ENCODE measurements at places on chromosomes 12 and 14.

DNA sequence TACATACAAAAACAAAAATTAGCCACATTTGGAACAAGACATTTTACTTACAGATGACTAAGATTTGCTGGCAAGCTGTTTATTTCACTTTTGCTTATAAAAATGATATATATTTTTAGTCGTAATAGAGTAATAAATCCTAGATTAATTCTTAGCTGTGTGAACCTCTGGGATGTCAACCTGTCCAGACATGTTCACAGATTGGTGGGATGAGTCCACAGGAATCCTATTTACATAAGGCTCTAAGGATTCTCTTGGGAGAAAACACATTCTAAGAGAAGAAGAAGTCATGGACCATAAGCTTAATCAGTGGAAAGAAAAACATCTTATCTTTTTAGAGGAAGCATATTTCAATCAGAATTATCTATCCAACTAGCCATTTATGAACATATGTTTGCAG, 797.4 kb downstream of the C12orf50 start:
- no peak for DNase-seq

GRCh38 chr14:22849212-22849819, 12.9 kb downstream of the MMP14 start:
- no peak for DNase-seq

DNA sequence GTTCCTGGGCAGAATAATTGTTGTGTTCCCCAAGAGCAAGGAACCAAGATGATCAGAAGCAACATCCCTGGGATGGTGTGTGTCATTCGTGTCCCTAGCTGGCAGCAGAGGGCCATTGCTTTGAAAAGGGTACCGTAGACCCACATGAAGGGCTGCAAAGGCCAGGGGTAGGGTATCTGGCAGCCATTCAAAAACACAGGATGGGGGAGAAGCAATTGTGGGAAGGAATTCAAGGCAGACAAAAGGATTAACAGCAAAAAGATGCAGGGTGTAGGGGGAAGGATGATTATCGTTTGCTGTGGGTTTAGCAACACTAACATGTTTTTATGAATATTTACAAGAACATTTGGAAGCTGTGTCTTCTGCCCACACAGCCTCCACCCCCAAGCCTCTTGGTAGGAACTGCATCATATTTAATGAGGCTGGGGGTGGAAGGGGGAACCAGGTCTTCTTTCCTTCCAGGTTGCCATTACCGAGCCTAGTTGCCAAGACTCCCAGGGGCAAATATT, 169.0 kb upstream of the G2E3 start:
- DNase-seq, result no peak

DNA sequence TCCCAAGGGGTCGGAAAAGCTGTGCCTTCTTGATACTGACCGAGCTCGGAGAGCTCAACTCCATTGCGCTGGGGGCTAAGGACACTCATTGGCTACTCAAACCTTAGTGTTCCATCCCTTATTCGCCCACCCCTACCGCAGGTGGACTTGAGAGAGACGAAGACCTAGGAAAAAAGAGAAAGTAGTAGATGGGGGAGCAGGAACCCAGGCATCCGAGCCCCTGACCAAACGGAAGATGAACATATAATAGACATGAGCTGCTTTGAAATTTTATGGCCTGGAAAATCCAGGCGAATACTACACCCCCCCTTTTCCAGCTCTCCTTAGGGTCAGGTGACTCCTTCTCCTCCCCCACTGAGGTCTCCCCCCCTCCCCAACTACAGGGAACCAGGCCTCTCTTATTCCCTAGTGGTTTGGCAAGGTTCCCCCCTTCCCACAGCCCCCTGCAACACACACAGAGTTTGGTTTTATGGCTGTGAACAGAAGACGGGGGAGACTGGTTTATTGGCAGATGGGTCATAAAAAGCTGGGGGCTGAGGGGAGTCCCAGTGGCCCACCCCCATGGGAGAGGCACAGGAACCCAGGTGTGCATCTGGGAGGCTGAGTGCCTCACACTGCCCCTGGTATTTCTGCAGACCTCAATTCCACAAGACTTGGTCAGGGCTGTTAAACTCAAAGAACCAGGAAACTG, 1.6 kb downstream of the GDF11 start:
- no peak for DNase-seq

DNA sequence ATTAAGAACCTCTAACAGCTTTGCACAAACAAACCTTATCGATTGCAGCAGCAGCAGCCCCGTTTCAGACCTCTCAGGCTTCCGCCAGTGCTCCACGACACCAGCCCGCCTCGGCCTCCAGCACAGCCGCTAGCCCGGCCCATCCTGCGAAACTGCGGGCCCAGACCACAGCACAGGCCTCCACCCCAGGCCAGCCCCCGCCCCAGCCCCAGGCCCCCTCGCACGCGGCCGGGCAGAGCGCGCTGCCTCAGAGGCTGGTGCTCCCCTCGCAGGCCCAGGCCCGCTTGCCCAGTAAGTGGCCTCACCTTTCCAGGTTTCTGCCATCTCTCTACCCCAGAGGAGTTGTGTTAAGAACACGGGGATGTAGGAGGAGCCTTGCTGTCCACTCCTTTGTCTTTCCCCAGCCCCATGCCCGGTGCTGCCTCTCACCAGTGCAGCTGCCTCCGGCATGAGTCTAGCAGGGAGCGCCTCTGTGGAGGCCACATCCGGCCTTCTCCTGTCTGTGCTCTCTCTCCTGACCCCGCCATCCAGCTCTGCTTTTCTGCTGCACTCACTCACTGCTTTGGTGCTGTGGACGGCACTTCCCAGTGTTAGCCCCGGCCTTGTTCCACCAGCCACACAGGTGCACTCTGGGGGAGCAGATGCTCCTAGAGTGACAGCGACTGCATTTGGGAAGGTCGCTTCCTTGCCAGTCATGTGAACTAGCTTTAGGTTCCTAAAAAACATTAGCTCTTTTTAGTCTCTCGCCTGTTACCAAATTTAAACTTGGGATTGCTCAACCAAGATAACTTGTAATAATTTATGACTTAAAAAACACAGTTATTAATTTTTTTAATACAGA, 71.5 kb downstream of the EP400 start:
- no peak for DNase-seq

DNA sequence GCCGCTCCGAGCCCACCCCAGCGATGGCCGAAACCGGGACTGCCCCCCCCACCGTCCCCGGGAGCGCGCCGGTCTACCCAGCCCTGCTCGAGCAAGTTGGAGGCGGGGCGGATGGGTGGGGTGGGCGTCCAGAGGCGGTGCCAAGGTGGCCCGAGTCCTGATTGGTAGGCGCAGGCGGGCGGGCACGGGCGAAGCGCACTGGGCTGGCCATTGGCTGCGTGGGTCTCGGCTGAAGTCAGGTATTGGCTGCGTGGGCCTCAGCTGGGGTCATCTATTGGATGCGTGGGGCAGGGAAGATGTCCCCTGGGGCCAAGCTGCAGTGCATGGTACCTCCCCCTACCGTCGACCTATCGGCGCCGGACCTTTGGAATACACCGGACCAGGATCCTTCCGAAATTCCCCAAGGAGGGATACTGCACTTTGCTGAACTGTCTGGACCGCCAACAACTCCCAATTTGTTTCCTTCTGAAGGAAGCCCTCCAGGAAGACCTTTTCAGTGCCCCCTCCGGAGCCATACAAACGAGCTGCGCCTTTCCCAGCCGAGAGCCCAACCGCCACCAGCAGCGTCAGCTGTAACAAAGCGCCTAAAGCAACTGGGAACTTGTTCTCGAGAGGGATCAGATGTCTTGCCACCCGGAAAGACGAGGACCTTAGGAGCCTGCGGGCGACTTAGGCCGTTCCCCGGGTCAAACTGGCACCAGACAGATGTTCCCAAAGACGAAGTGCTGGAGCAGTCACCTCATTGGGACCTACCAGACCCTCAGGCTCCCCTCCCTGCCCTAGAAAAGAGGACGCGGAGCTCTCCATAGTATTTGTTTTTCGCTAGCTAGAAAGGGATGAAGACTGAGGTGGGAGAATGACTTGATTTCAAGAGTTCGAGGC, at the start of gene HOMEZ:
TSS of gene HOMEZ (minus strand) at position 113 of the 882 bp plus-strand sequence. CDS start 180 bp downstream, outside the sequence.
- DNase-seq, result peak; percentile 97

GRCh38 chr12:124542021-124542949, 25.1 kb downstream of the NCOR2 start:
- DNase-seq, result peak; percentile 18

- no peak for DNase-seq
Measured at GRCh38 chr14:100733152-100733850, 6.6 kb downstream of the DLK1 start.

GRCh38 chr14:75628816-75629215, 31.9 kb downstream of the ERG28 start:
- DNase-seq, result no peak

GRCh38 chr12:25757037-25757665, 201.3 kb upstream of the RASSF8 start:
- no peak for DNase-seq

DNA sequence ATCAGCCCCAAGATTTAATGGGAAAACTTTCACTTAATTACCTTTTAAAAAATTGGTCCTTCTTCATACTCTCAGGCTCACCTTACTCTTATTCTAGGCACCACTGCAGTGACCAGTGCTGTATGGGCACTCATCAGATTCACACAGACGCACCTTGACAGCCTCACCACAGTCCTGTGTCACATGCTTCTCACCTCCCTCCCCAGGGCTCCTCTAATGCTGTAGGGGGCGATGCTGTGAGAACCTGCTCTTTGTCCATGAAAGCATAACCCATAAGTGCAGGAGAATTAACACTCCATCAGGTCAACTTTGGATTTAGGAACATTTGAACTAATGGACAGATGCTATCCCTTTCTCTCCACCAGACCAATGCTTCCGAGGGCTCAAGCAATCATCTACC, 13.9 kb upstream of the PPP4R3A start:
- DNase-seq, result no peak

DNA sequence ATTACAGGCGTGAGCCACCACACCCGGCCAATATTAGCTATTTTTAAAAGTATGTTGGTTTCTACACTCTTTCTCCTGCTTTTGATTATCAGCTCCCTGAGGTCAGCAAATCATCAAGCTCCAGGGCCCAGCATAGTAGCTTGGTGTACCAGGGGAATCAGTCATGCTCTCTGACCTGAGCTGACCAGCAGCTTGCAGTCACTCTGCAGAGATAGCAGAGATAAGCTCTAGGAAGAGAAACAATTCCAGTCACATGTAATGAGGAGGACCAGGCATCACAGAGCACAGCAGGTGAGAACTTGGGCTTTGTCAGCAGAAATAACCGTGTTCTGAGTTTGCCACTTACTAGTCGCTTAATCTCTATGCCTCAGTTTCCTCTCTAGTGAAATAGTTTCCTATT, 8.5 kb downstream of the PLEKHD1 start:
- DNase-seq, result no peak

GRCh38 chr12:53948650-53949593, 5.8 kb upstream of the HOXC12 start:
- DNase-seq, result peak; percentile 92

DNA sequence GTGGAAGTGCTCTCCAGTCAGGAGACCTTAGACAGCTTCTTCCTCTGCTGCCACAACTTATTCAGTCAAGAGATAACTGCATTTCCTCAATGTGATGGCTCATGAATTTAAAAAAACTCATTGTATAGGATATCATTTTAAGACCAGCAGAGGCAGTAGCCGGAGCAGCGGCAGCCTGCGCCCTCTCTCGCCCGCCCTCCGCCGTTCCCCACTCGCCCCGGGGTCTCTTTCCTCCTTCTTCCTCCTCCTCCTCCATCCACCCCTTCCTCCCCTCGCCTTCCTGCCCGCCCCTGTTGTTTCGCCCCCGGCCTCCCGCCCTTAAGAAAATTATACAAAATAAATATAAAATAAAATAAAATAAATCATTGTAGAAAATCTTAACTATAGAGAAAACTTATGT, 687.6 kb downstream of the FLRT2 start:
- peak; percentile 69 for DNase-seq

GRCh38 chr14:36057452-36058116, 118.9 kb downstream of the PTCSC3 start:
- no peak for DNase-seq

DNA sequence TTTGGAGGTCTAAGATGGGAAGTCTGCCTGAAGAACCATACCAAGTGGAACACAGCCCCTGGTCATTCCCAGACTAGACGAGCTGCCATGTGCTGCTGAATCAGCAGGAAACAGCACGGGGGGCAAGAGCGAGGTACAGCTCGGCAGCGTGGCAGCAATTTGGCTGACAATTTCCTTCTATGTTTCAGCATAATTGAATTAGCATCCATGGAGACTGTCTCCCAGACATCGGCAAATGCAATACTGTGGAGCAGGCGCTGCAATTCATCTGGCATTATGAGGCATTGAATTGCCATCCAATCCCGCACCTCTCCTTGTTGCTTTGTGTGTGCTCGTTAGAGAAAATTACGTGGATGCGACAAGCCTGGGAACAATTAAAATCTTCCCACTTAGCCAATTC, 46.0 kb upstream of the CCDC60 start:
- DNase-seq, result no peak

GRCh38 chr12:96308881-96309280, 91.4 kb downstream of the CDK17 start:
- DNase-seq, result no peak

- no peak for DNase-seq
Measured at GRCh38 chr14:50825307-50825706, 5.7 kb downstream of the NIN start.

- peak; percentile 57 for DNase-seq
Measured at GRCh38 chr14:55819610-55820304, 239.8 kb downstream of the KTN1 start.

DNA sequence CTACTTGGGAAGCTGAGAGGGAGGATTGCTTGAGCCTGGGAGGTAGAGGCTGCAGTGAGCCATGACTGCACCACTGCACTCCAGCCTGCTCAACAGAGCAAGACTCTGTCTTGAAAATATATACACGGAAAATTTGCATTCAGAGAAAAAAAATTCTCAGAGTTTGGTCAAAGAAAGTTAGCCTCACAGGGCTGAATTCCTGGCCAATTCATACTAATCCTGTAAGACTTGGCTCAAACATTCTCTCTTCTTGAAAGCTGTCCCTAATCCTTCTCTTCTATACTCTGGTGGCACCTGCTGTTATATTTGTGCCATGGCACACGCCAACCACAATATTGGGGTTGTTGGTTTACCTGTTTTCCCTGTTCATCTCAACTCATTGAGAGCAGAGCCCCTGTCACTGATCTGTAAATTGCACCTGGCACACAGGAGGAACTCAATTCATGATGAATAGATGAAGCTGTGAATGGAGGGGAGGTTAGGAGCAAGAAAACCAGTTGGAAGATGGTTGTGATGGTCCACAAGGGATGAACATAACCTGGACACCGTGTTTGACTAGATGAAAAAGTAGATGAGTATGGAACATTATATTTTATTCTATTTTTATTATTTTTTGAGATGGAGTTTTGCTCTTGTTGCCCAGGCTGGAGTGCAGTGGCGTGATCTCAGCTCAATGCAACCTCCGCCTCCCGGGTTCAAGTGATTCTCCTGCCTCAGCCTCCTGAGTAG, 36.8 kb upstream of the SPTSSA start:
- peak; percentile 40 for DNase-seq

- peak; percentile 45 for DNase-seq
Measured at GRCh38 chr14:31206536-31207286, 882 bp downstream of the HECTD1 start.

Data from OCI-M1 (cell line).